ENCODE measurements at places on chromosomes 6 and 20.

- ATAC-seq, result no peak
Observed at GRCh38 chr6:6920987-6921313, 186.8 kb upstream of the RREB1 start.

DNA sequence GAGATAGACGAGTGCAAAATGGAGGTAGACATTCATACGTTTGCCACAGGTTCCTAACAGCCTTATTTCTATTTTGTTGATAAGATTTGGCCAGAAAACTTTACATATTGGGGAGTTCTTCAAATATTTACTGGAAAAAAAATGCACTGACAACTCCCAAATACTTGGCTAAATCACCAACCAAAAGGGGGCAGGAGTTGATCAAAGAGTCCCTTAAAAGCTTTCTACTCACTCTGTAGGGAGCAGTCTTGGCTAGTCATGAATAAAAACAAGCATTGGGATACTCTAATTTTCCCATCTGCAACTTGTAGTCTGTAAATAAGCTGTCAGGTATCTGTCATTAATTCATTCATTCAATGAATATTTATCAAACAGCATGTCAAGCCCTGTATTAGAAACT lies 18.4 kb downstream of the TENT5A start:
- no peak for ATAC-seq

DNA sequence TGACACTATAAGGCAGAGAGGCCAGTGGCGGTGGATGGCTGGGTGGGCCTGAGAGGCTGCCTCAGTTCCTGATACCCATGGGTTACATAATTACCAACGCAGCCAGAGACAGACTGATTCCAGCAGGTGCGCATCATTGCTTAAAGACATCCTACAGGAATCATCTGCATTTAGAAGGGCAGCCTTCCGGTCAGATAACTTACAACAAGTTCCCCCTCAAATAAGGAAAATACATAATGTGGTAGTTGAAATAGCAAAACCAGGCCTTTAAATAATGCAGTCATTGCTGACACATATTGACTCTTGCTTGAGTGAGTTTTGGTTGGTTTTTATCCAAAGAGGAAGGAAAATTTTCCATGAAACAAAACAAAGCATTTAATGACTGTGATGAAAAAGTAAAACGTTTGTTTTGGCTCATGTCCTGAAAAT lies 81.9 kb downstream of the SIM1 start:
- no peak for ATAC-seq

GRCh38 chr20:1959156-1959555 lies 34.7 kb downstream of the PDYN start:
- ATAC-seq, result no peak

- ATAC-seq, result peak; percentile 99
Observed at GRCh38 chr6:8102122-8102958, at the start of gene EEF1E1. EEF1E1 (minus strand) TSS chr6:8102548; CDS start chr6:8102521, 27 bp downstream.

DNA sequence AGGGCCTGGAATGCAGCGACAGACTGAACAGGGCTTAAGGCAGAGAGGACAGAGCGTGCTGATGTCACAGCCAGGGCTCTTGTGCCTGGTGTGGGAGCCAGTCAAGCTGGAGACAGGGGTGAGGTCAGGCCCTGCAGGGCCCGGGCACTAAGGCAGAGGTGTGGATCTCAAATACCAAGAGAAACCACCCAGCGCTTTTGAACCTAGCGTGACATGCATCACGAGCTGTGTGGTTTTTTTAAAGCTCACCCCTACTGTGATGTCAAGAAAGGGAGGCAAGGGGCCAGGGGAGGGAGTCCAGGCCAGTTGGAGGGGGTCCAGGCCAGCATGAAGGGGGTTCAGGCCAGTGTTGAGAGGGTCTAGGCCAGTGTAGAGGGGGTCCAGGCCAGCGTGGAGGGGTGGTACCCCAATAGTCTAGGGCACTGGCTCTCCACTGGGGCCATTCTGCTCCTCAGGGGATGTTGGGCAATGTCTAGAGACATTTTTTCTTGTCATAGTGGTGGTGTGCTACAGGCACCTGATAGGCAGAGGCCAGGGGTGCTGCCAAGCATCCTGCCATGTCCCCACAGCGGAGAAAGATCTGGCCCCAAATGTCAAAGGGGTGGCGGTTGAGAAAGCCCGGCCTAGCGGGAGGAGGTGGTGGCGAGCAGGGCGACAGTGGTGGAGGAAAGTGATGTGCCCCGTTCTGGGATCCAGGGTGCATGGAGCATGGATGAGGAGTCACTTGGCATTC lies 42.6 kb downstream of the RBM38 start:
- ATAC-seq, result peak; percentile 74

DNA sequence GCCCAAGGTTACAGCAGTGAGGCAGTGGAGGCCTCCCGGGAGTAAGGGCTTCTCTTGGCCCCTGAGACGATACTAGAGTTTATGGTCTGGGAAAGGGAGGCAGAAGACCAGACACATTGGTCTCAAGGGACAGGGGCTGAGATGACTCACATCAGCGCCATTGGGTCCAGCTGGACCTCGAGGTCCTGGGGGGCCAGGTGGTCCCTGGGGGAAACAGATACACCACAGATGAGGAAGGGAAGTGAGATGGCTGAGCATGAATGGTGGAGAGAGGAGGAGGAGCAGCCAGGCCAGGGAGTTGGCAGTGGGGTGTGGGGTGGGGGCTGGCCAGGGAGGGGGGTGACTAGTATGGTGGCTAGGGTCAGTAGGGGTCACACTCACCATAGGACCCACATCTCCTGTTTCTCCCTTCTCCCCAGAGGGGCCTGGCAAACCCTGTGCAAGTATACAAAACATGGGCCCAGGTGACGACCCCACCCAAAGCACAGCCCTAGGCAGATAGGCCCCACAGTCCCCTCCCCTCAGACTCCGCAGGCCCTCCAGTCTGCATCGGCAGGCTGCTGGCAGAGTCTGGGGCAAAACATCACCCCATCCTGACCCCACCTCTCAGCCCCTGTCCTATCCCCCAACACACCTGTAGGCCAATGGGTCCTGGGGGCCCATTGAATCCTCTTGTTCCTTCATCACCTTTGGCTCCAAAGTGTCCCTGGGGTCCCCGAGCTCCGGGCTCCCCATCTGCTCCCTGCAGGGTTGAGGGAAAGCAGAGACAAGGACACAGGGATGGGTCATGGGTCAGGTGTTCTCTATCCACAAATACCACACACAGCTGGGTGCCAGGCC lies 21.9 kb downstream of the COL11A2 start:
- ATAC-seq, result no peak

DNA sequence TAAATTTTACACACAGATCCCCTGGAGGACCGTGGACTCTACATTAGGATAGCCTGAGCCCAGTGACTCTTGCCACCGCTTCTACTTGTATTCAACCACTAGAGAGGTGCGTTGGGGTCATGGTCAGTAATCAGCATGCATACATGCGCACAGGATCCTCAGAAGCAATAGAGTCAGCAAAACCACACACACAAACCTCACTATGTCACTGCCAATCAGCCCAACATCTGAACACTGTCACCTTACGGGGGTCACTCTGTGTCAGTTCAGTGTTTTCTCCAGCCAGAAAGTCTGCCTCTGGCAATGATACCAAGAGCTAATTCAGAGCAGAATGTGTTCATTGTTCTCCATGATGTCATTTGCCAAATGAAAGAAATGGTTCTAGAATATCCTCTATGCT lies 225.3 kb downstream of the KHDC1L start:
- no peak for ATAC-seq

- ATAC-seq, result no peak
Observed at GRCh38 chr6:73200735-73201134, 24.6 kb downstream of the KHDC1L start.

- ATAC-seq, result no peak
Observed at GRCh38 chr20:13389115-13389514, 168.0 kb downstream of the ISM1 start.

DNA sequence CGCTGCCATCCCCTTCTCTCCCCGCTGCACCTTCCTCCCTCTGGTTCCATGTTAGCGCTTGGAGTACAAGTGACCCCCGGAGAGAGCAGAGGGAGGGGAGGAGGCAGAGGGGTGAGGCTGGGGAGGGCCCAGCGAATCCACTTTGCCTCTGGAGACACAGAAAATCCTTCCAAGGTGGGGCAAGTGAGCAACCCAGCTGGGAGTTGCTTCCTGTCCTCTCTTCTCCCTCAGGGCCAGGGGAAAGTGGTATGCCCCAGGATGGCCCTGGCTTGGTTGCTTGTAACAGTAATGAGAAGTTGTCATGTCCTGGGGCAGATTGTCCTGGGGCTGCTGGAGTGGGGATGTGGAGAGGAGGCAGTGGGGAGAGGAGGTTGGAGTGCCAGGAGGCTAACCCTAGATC lies 691 bp upstream of the ANGPT4 start:
- ATAC-seq, result no peak

GRCh38 chr6:137323860-137324259 lies 104.7 kb upstream of the IFNGR1 start:
- ATAC-seq, result no peak
